ENCODE measurements at places on chromosomes 7 and 10.

GRCh38 chr10:118827053-118827452 is 72.3 kb upstream of the CACUL1 start:
- no peak for DNase-seq

- DNase-seq = no peak
Measured at GRCh38 chr10:107383357-107383756, 218.9 kb upstream of the SORCS1 start.

- DNase-seq = no peak
Measured at GRCh38 chr7:1679326-1679965, 9.4 kb downstream of the ELFN1 start.

DNA sequence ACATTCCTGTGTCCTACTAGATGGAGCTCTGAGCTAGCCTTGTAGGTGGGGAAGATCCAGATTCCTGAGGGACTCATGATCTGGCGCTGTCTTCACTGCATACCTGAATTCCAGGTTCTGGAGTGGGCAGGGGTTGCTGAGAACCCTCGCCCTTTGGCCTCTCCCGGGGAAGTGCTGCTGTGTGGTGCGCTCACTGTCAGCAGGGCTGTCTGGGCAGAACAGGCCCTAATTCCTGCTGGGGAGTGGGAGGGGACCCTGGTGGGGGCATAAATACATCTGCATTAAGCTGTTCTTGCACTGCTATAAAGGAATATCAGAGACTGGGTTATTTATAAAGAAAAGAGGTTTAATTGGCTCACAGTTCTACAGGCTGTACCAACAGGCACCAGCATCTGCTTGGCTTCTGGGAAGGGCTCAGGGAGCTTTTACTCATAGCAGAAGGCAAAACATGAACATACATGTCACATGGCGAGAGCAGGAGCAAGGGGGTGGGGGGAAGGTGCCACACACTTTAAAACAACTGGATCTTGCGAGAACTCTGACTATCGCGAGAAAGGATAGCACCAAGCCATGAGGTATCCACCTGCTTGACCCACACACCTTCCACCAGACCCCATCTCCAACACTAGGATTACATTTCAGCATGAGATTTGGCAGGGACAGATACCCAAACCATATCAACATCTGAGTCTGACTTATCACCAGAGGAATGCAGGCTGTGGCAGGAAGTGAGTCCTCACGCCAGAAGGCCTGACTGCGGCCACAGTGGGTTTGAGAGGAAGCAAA is 115.0 kb downstream of the ADCY1 start:
- DNase-seq = no peak

All from GF-D8 (cell line).